ENCODE measurements at places on chromosomes 12 and 14.

GRCh38 chr12:66698558-66698957 lies 19.7 kb upstream of the GRIP1 start:
- no peak for DNase-seq

GRCh38 chr12:89353823-89354611 lies 1.7 kb upstream of the DUSP6 start:
- DNase-seq = peak; percentile 65

DNA sequence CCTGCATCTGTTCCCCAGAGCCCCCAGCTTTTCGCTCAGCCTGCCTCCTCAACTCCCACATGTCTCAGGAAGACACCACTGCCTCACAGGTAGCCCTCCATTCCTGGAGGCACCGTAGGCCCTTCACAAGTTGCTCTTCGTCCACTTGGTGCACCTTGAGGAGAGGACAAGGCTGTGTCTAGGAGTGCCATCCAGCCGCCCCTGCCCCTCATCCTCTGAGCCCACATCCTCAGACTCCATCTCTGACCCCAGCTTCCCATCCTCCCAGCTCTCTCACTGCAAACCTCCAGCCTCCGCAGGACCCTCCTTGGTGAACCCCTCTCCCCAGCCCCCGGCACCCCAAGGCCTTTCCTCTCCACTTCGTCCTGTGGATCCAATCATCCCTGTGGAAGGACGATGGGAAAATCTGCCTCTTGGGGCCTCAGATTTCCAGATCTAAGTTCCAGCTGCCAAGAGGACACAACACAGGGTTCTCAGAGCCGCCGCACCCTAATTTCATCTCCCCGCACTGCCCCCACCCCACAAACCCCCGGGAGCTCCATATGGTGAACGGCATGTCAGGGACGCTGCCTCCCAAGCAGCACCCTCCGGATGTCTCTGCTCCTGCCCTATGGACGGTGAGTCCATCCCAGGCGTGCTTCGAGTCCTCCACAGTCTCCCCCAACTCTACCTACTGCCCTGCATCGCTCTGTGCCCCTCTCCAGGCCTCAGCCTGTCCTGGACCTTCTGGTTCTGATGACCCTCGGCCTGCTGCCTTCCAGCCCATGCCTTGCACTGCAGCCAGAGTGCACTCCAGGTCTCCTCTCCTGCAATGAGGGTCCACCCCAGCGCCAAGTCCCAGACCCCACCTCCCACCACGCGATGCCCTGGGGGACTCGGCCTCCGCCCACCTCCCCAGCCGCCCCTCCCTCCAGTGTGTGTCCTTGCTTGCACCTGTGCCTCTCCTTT lies 314.1 kb upstream of the DIO3 start:
- no peak for DNase-seq

GRCh38 chr12:92506891-92507290 lies 195.9 kb upstream of the PLEKHG7 start:
- no peak for DNase-seq

- DNase-seq = no peak
These were observed 116.7 kb downstream of the PRKCH start for GRCh38 chr14:61438036-61438435.
